Kidney (tissue), 22 donors: ENCODE measurements at places on chromosomes 7 and 10.

GRCh38 chr10:98326621-98327027 is 58.6 kb upstream of the LOXL4 start:
- peak; percentile 77 for DNase-seq
- H3K27ac ChIP-seq: no peak overlapping the region
- H3K4me1 ChIP-seq: no peaks in the 10 kb centered on the region
- no peak overlapping the region for H3K4me3 ChIP-seq
- H3K36me3 ChIP-seq: no peaks in the 10 kb centered on the region

GRCh38 chr7:138961159-138961558 is 20.0 kb downstream of the KIAA1549 start:
- H3K27me3 ChIP-seq: no peaks in the 10 kb centered on the region
- no peak overlapping the region for H3K4me3 ChIP-seq
- no peak for DNase-seq

- peaks cover 2% of the 10 kb centered on the region for H3K36me3 ChIP-seq
- H3K27me3 ChIP-seq: no peaks in the 10 kb centered on the region
- no peak overlapping the region for H3K4me3 ChIP-seq
- H3K27ac ChIP-seq: no peak overlapping the region
- H3K4me1 ChIP-seq: peaks cover under 1% of the 10 kb centered on the region
- DNase-seq: no peak
These were observed 86.4 kb downstream of the CTBP2 start for GRCh38 chr10:125073996-125074395.

GRCh38 chr7:128812514-128813168 is 17.6 kb upstream of the FLNC start:
- no peak overlapping the region for H3K27ac ChIP-seq
- no peaks in the 10 kb centered on the region for H3K4me1 ChIP-seq
- no peaks in the 10 kb centered on the region for H3K27me3 ChIP-seq
- H3K36me3 ChIP-seq: no peaks in the 10 kb centered on the region
- no peak for DNase-seq

- no peaks in the 10 kb centered on the region for H3K4me1 ChIP-seq
- no peak for DNase-seq
- no peak overlapping the region for H3K27ac ChIP-seq
- no peaks in the 10 kb centered on the region for H3K36me3 ChIP-seq
- H3K27me3 ChIP-seq: no peaks in the 10 kb centered on the region
These were observed 32.7 kb upstream of the SMNDC1 start for GRCh38 chr10:110337401-110337800.

- no peaks in the 10 kb centered on the region for H3K4me1 ChIP-seq
- H3K36me3 ChIP-seq: no peaks in the 10 kb centered on the region
- H3K4me3 ChIP-seq: no peak overlapping the region
- no peak for DNase-seq
- no peaks in the 10 kb centered on the region for H3K27me3 ChIP-seq
These were observed 198.3 kb upstream of the ZMIZ1 start for GRCh38 chr10:78870458-78870857.

- H3K36me3 ChIP-seq: no peaks in the 10 kb centered on the region
- no peak for DNase-seq
- H3K27me3 ChIP-seq: no peaks in the 10 kb centered on the region
- H3K4me1 ChIP-seq: peaks cover 36% of the 10 kb centered on the region
- H3K27ac ChIP-seq: peak overlapping the region; percentile 59
These were observed 45.2 kb downstream of the HIPK2 start for GRCh38 chr7:139732471-139733167.

GRCh38 chr7:56125831-56126230 is 9.6 kb upstream of the NUPR2 start:
- H3K27ac ChIP-seq: no peak overlapping the region
- no peaks in the 10 kb centered on the region for H3K36me3 ChIP-seq
- no peak for DNase-seq
- peaks cover under 1% of the 10 kb centered on the region for H3K4me1 ChIP-seq
- H3K27me3 ChIP-seq: no peaks in the 10 kb centered on the region

GRCh38 chr10:70786799-70787415 is 1.7 kb upstream of the TBATA start:
- H3K36me3 ChIP-seq: no peaks in the 10 kb centered on the region
- no peaks in the 10 kb centered on the region for H3K4me1 ChIP-seq
- no peak for DNase-seq
- H3K4me3 ChIP-seq: no peak overlapping the region
- H3K27ac ChIP-seq: no peak overlapping the region
- no peaks in the 10 kb centered on the region for H3K27me3 ChIP-seq

GRCh38 chr7:1954366-1955004 is 278.3 kb downstream of the MAD1L1 start:
- H3K27ac ChIP-seq: no peak overlapping the region
- no peaks in the 10 kb centered on the region for H3K27me3 ChIP-seq
- peak; percentile 39 for DNase-seq
- H3K4me3 ChIP-seq: no peak overlapping the region
- peaks cover 2% of the 10 kb centered on the region for H3K4me1 ChIP-seq

DNA sequence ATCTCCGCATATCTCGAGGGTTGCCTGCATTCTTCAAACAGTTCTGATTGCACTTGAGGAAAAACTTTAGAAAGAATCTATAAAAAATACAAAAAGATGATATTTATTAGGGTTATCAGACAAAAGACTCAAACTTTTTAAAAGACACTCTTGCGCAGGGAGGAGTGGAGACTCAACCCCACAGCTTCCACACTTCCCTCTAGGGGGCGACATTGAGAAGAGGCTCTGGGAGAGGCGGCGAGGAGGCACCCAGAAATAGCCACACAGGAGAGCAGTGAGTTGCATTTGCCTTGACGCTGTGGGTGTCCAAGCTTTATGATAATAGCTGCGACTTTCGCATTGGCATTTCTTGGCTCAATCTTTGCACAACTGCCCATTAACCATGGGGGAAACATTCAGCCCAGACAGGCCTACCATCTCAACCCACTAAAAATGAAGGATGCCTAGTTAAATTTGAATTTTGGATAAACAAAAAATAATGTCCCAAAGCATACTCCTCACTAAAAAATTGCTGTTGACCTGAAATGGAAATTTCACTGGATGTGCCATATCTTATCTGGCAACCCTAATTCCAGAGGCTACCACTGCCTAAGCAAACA is 86.2 kb downstream of the EBF3 start:
- peaks cover 3% of the 10 kb centered on the region for H3K27me3 ChIP-seq
- no peak overlapping the region for H3K4me3 ChIP-seq
- no peak overlapping the region for H3K27ac ChIP-seq
- H3K4me1 ChIP-seq: no peaks in the 10 kb centered on the region
